ENCODE measurements at places on chromosomes 16 and 17.

GRCh38 chr17:15431196-15431595, 36.2 kb downstream of the CDRT4 start:
- DNase-seq: no peak

- no peak for DNase-seq
These were observed 78.8 kb downstream of the CCDC182 start for GRCh38 chr17:57666201-57666870.

DNA sequence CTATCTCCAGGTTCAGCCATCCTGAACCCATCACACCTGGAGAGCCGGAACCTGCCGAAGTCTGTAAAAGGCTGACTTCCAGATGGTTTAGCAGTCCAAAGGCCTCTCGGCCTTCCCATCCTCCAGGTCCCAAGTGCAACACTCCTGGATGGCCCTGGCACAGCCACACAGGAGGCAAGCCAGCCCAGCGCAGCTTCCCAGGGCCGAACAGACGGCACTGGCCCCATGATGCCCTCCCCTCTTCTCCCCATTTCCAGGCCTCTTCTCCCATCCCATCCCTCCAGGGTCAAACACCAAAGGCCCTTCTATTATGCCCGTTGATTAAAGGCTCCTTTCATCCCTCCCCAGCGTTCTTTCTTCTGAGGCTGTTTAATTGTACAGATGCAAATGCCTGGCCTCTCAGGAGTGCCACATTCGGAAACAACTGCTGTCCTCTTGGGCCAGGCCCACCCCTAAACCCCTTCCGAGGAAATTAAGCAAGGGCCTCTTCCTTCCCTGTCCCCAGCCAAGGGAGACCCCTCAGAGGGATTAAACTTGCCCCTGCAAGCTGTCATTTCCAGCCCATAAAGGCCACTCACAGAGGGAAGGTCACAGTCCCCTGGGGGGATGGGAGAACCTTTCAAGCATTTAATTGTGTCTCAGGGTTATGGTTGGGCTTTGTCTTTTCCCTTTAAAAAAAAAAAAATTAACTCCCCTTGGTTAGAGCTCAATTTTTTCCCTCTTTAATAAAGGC, 30.8 kb downstream of the AXIN2 start:
- no peak for DNase-seq

GRCh38 chr16:11583166-11583565, 3.6 kb downstream of the LITAF start:
- no peak for DNase-seq

- no peak for DNase-seq
These were observed 32.6 kb downstream of the TMEM100 start for GRCh38 chr17:55690105-55690508.

DNA sequence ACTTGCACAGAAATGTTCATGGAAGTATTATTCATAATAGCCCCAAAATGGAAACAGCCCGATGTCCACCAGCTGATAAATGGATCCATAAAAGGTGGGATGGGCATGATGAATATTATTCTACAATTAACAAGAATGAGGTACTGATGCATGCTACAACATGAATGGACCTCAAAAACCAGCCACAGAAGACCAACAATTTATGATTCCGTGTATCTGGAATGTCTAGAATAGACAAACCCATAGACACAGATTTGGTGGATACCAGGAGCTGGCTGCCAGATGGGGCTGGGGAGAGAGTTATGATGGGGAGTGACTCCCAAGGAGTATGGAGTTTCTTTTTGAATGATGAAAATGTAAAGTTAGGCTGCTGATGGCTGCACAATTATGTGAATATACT, 10.8 kb upstream of the NAGLU start:
- DNase-seq: no peak
